Mucosa of descending colon (tissue), 3 donors: ENCODE measurements at places on chromosomes 12 and 14. TPM values are rescaled to one million over a fixed set of nuclear protein-coding genes. Genes with fewer than 3 reads are reported as not detected.

The CFAP251 gene
- total RNA-seq = 0.14 TPM

The ACRBP gene
- 1.4 TPM for total RNA-seq

The DLK1 gene
- total RNA-seq = not detected

The SAV1 gene
- 17.0 TPM for total RNA-seq

The RIMKLB gene
- 30.9 TPM for total RNA-seq

The KIF5A gene
- 1.2 TPM for total RNA-seq

The KRT81 gene
- not detected for total RNA-seq

- no peak for DNase-seq
These were observed 3.1 kb downstream of the DHRS2 start for GRCh38 chr14:23639048-23639890.

DNA sequence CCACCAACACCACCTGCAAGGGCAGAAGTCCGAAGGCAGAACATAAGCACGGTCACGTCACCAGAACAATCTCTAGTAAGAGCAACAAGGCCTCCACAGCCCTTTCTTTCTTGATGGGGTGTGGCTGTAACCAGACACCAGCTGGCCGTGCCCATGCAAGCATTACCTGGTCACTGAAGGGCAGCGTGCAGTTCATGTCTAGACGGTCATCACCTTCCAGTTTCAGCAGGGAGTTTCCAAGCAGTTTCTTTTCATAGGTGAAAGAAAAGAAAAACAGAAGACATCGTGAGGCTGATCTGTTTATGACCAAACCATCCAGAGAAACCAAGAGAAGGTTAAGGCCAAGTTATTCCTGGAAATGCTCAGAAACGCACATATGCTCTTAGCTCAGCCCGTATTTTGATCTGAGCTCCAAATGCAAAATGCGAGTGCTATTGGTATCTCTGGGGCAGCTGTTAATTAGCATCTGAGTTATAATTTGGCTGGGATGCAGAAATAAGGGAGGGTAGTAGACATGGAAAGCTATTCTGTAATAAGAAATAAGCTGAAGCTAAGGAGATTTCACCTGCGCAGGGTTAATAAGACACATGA is 42.5 kb downstream of the PRKAB1 start:
- no peak for DNase-seq

DNA sequence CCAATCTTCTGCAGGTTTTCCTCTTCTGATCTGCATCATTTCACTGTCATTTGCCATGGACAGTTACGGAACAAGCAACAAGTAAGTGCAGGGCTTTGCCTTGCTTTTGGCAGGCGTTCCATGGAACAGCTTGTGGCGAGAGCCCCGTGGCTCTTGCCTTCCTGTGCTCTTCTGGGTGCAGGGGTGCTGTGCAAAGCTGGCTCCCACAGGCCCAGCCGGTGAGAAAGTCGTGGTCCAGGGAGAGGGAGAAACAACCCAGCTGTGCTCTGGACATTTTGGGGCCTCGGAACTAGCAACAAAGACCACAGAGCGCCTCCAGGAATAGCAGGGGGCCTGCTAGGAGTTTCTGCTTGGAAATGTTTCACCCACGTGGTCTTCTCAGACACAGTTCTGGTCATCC is 164.7 kb downstream of the ADGRD1 start:
- no peak for DNase-seq

GRCh38 chr12:88433997-88434703 is 146.1 kb downstream of the KITLG start:
- no peak for DNase-seq

GRCh38 chr12:132695431-132695830 is 8.0 kb downstream of the PXMP2 start:
- DNase-seq = no peak

- DNase-seq = no peak
These were observed 105.4 kb upstream of the MED13L start for GRCh38 chr12:116382686-116383530.

- no peak for DNase-seq
These were observed 212.0 kb downstream of the CACNA1C start for GRCh38 chr12:2264651-2265232.

DNA sequence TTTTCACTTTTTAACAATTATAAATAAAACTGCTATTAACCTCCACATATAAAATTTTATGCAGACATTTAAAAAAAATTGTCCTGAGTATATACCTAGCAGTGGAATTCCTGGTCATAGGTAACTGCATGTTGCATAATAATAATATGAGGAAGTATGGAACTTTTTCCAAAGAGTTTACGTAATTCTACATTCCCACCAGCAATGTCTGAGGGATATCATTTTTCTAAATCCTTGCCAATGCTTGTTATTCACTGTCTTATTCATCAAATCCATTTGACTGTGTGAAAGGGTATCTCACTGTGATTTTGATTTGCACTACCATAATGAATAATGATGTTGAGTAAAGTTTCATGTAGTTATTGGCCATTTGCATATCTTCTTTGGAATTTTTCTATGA is 393.8 kb downstream of the LRFN5 start:
- no peak for DNase-seq

DNA sequence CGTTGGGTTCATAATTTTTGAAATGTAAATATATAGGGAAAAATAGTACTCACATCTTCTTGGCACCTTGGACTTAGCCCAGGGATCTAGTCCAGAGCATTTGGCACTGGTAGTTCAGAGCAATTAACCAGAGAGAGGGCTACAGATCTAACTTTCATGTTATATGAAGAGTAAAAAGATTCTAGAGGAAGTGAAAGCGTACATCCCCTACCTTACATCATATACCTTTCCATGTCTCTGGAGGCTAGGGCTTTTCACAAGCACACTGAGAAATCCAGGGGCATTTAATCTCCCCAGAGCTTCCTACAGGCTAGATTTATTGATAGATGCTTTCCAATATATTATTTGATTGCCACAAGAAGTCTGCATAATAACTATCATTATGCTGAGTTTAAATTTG is 687.5 kb upstream of the FBXO33 start:
- no peak for DNase-seq

DNA sequence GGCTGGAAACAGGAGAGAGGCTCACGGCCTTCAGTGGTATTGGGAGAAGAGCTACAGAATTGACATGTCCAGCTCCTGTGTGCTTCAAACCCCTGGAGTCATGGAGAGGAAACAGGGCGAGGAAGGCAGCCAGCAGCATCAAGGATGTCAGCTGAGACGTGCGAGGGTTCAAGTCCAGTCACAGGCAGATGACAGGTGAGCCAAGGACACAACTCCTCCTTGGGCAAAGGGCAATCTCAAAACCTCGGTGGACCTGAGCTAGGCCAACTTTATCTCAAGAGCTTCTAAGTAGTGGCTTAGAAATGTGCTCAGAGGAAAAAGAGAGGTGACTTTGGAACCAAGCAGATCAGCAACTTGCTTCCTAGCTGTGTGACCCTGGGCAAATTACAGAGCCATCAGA is 81.6 kb downstream of the TTC9 start:
- DNase-seq = no peak

GRCh38 chr14:22651586-22651985 is 7.4 kb upstream of the OR6J1 start:
- DNase-seq = no peak

DNA sequence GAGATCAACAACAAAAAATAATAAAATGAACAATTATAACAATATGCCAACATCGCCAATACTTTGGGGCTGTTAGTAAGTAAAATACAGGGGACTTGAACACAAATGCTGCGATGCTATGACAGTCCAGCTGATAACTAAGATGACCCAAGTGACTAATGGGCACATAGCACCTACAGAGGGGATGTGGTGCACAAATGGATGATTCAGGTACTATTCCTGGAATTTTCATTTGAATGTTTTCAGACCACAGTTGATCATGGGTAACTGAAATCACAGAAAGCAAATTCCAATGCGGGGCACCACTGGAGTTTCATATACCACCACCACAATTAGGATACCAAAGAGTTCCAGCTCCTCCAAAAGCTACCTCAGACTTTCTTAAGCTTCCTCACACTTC is 82.9 kb downstream of the RCOR1 start:
- DNase-seq = no peak

DNA sequence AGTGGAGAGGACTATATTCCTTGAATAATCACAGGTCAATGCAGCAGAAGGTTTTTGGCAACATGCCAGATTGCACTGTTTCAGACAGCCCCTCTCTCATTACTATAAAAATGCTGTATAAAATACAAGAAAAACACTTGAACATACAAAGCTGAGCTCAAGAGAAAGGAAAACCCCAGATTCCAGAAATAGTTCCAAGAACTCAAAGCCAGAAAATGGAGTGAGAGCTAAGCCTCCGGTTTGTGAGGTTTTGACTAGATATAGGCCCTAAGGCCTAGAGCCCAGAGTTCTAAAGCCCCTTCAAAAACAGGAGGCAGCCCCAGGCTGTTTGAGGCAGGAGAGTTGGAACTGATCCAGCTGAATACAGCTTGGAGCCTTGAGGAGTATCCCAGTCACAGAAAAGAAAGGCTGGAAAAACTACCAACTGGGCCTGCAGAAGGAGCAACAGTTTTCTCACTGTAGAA is 29.4 kb upstream of the ACTN1 start:
- no peak for DNase-seq

DNA sequence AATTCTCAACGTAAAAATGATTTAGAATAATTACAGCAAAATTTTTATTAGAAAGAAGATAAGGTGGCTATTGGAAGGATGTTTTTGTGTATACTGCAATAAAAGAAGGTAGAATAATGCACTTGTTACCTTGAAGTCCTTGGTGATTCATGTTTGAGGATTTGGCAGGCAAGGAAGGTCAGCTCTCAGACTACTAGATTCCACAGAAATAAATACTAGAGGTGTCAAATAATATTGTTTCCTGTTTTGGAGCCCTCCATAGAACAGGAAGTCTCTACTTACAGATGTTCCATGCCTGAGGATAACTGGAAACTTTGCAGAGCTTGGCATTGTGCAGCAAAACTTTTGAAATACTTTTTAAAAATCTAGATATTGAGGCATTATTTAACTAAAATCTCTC is 284.3 kb upstream of the SYT1 start:
- DNase-seq = no peak

DNA sequence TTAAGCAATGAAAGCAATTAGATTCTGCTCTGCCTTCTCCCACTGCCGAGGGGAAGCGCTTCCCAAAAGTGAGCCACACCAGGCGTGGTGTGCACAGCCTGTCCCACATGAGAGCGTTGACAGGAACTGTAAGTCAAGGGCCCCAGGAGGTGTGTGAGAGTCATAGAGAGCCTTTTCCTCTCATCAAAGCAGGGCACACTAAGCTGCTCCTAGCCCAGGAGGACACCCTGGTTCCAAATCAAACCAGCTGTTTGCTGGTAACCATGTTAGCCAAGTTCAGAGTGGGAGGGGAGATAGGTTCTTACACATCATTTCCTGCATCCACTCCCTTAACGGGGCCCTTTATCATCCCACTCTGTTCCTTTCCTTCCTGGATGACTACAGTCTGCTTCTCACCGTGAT is 98.3 kb downstream of the SPTSSA start:
- no peak for DNase-seq

GRCh38 chr12:110229409-110229808 is 51.6 kb upstream of the ATP2A2 start:
- DNase-seq = no peak

GRCh38 chr14:86193756-86194155 is 663.8 kb downstream of the FLRT2 start:
- no peak for DNase-seq

- DNase-seq = no peak
These were observed 11.6 kb downstream of the BTG1 start for GRCh38 chr12:92133795-92134637.

- no peak for DNase-seq
These were observed 39.8 kb downstream of the GALNT9 start for GRCh38 chr12:132289356-132290202.
